ENCODE measurements at places on chromosomes 2 and 18.

GRCh38 chr2:75597949-75598348, 37.2 kb upstream of the EVA1A start:
- no peak for DNase-seq

DNA sequence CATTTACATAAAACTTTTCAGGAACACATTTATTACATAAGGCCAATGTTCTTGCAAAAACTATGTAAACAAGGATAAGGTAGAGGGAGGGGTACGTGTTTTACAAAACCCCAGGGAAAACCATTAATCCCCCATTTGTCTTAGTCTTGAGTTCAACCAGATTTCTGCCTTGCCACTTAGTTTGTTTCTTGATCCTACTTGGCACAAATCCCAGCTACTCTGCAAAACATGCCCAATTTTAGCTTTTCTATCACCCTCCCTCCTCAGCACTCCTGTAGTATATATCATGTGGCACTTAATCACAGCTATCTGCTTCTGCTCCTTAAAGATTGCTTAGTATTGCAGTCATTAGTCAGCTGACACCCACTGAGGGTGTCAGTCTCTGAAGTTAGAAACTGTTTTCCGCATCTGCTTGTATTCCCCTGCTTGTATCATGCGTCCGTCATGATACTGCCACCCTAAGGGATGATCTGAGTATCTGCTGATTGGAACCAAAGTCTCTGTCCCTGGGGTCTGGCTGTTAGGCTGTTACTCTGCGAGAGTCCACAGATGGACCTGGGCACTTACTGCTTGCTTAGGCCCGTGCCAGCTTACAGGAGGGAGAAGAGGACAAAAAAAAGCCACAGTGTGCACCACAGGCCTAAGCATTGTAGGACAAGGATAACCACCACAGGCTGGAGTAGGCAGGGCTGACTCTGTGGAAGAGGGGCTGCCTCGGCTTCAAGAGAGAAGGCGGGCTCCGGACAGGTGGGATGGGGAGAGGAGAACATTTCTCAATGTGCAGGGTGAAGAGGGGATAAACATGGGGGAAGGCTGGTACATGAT, 82.2 kb downstream of the EPAS1 start:
- no peak for DNase-seq

DNA sequence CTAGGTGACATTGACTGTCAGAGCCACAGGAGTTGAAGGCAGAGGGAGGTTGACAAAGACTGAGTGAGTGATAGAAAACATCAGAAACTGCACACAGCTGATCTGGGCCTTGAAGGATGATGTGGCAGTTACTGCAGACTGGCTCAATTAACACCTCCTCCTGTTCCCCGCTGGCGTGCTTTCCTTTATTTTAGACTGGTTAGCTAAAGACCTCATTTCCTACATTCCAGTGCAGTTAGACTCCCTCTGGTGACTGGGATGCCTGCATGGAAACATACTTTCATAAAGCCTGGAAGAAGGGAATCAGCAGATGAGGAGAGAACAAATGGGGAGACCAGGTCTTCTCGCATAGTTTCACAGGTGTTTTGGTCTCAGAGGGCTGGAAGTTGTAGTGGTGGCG, 7.1 kb downstream of the TPGS2 start:
- DNase-seq = no peak

GRCh38 chr2:157257312-157258252, at the start of gene GALNT5:
Gene GALNT5, plus strand, starts transcription at chr2:157257705. Its CDS starts 378 bp downstream, at chr2:157258083.
- no peak for DNase-seq

DNA sequence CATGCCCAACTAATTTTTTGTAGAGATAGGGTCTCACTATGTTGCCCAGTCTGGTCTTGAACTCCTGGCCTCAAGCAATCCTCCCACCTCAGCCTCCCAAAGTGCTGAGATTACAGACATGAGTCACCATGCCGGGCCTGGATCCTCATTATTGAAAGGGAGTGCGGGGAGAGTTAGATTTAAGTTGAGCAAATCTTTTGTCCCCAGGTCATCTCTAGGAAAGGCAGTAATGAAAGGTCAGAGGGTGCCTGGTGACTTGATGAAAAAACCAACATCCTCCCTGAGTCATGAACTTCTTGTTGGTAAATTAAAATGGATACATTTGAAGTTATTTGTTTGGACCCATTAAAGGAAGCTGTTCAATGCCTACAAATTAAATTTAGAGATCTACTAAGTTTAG, 25.1 kb downstream of the STAT4 start:
- no peak for DNase-seq

- no peak for DNase-seq
Observed at GRCh38 chr2:16777123-16777870, 111.7 kb upstream of the CYRIA start.

DNA sequence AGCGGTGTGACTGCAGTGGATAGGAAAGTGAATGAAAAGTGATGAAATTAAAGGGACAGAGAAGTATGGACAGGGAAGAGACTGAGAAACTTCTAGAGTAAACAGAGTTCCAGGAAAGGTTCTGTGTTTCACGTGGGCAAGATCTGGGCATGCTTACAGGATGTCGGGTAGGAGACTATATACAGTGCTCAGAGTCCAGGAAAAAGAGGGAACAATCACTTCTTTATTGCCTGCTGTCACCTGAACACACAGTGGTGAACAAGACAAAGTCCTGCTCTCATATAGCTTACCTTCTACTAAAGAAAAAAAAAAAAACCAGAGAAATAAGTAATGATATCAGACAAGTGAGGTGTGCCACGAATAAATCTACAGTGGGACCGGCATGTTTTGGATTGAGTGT, 2.4 kb downstream of the LRPPRC start:
- DNase-seq = no peak

DNA sequence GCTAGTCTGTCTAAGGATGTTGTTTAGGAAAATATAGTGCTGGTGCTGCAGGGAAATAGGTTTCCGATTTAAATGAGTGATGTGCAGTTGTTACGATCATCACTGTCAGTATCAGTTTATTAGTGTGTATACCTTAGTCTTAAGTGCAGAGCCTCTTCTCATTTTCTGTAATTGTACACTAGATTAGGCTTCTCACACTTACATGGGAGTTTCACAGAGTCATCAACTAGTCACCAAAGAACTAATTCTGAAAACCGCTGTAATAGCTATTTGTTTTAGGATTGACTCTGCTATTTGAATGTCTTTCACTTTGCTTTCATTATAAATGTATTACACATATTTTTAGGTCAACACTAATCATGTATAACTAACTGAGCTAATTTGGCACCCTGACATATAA, 99.8 kb upstream of the ZEB2 start:
- DNase-seq = no peak

- DNase-seq = no peak
Observed at GRCh38 chr2:150856596-150857281, 369.3 kb upstream of the RND3 start.

DNA sequence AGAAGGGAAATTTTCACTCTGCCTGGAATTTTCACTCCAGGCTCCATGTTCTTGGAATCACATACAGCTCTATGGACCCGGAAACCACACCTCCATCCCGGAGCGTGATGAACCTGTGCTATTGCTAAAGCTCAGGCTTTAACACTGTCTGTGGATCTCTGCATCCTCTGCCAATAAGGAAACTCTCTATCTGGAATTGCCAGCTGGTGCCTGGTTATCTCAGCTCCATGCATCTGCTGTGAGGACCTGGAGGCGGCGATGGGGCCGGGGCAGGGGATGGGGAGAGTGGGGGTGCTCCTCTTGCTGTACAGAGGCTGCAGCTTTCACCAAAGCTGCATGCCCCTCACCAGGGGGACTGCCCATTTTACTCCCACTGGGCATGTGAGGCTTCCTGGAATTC, 754.0 kb upstream of the SOX11 start:
- no peak for DNase-seq

GRCh38 chr2:72117718-72118117, 29.9 kb downstream of the CYP26B1 start:
- no peak for DNase-seq

DNA sequence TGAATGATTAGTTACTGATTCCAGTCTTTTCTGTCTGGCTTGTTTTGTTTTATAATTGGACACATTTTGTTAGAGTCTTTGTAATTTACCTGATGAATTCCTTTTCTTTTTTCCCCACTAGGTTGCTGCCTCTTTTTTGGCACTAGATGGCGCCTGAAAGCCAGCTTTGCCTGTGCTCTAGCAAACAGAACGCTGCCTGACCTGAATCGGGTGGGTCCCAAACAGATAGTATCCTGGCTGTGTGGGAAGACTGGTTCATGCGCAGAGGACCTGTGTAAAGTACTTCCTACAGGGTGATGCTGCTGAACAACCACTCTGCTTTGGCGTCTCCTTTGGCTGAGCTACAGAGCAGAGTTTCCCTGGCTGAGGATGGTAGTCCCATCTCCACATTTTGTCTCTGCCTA, 288.2 kb downstream of the IKZF2 start:
- peak; percentile 39 for DNase-seq

DNA sequence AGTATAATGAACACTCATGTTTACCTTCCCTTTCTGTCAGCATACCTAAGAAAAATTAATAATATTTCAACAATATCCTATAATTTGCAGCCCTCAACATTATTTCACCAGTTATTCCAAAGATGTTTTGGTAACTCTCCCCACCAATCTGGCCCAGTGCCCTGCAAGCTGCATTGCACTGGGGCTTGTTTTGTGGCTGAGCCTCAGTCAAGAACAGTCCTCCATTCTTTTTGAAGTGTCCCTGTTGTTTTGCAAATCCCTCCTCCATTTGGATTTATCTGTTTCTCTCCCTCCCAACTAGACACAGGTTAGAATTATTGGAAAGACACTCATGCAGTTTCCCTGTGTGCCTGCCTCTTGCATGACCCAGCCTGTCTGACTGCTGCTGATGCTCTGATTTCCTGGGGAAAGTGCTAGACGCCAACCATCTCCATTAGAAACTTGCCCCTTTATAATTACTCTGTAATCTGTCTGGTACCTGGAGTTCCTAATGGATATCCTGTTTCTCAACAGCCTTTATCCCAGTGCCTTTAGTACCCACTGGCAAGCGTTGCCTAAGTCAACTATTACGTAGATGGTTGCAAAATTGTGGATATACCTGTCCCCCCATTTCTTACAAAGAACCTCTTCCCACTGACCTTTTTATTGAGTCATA, 60.2 kb downstream of the EIF5B start:
- no peak for DNase-seq

- no peak for DNase-seq
Observed at GRCh38 chr2:126515471-126515870, 140.5 kb upstream of the GYPC start.

DNA sequence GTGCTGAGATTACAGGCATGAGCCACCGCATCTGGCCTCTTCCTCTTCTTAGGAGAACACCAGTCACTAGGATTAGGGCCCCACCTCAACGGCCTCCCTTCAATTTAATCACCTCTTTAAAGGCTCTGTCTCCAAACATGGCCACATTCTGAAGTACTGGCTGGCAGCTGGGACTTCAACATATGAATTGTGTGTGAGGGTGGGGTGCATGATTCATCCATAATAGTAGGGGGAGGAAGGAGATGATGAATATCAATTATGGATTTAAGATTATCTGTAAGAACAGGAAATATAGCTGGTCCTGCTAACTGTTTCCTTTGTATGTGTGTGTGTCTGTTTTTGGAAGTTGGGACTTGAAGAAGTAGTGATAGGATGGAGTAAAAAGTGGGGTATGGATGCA, 14.7 kb upstream of the EPG5 start:
- no peak for DNase-seq

GRCh38 chr2:95374029-95374428, 28.5 kb upstream of the FAHD2A start:
- DNase-seq = no peak

Measured in stimulated activated CD4-positive, alpha-beta T cell treated with anti-CD3 and anti-CD28 coated beads, Interleukin-15, amount 100 ng/mL, for 24 hours (primary cell).